Activated gamma-delta T cell treated with anti-CD3 and anti-CD28 coated beads, Interleukin-2, amount 50 U/mL, for 16 hours (primary cell): ENCODE measurements at places on chromosomes 2 and 18.

- DNase-seq = no peak
These were observed 147.6 kb downstream of the LTBP1 start for GRCh38 chr2:33094303-33094702.

DNA sequence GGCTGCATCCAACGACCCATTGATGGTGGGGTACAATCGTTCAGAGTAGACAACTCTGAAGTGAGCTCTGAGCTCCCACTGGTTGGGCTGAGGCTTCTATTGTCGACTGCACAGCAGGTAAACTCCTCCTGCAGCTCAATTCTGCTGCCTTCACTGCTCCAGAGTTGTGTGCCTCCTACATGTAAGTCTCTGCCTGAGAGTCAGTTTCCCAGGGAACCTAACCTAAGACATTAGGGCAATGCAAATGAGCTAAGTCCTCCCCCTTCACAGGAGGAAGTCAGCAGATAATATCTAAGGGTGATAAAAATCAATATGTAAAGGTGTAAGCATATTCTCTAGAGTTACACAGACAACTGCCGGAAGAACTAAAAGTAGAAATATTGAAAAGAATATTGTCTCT is 22.5 kb upstream of the ACYP2 start:
- DNase-seq = no peak

DNA sequence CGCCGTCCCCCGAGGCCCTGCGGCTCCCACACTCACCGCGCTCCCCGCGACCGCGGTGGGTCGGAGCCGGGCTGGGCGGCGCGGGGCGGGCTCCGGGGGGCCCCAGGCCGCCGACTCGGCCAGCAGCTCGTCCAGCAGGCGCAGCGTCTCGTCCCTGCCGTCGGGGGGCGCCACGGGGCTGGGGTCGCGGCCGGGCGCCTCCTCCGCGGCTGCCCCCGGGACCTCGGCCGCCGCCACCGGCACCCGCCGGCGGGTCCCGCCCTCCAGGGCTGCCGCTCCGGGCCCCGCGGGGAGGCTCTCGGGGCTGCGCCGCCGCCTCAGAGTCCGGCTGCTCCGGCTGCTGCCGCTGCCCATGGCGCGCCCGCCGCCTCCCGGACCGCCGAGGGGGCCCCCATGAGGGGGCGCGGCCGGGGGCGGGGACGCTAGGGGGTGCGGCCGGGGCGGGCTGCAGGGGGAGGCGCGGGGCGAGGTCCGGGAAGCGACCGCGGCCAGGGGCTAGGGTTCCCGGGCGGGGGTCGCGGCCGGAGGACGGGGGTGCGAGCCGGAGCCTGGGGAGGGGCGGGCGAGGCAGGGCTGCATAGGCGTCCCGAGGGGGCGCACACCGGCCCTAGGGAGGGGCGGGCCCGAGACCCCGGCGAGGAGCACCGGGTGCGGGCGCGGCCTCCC is at the start of gene CYS1:
TSS of gene CYS1 (minus strand) at position 542 of the 666 bp plus-strand sequence. CDS start at position 354, 188 bp downstream.
- DNase-seq = no peak

DNA sequence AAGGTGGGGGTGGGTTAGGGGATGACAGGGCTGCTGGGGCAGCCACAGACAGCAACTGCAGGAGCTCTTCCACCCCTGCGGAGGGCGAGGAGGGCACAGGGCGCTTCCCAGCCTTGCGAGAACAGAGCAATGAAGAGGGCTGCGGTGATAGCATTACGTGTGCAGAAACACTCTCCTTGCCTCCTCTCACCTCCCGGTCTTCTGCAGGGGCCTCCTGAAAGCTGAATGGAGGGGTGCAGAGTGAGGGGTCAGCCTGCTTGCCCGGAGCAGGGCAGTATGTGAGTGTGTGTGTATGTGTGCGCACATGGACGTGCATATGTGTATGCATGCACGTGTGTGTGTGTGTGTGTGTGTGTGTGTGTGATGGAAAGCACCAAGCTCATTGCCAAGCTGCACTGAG is 29.5 kb upstream of the IL1R2 start:
- no peak for DNase-seq

DNA sequence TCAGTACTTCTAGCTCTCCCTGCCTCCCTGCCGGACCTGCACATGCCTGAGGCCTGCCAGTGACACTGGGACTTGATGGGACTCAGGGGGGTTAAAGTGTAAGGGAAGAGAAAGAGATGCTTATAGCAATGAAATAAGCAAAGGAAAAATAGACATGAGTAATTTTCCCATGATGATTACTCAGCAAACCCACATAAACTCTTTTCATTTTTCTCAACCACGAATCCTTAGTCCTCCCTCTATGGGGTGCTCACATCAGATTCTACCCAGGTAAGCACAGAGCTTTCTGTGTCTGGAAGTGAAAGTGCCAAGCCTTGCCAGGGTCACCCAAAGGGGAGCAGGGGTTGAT is 44.8 kb upstream of the ANKRD62 start:
- no peak for DNase-seq

GRCh38 chr2:237873421-237873831 is 14.0 kb downstream of the RAMP1 start:
- no peak for DNase-seq

- no peak for DNase-seq
These were observed 392.1 kb upstream of the HS6ST1 start for GRCh38 chr2:128710729-128711128.

GRCh38 chr2:26782876-26783704 is 2.8 kb upstream of the CENPA start:
- DNase-seq = no peak

- DNase-seq = no peak
These were observed 65.1 kb downstream of the EDAR start for GRCh38 chr2:108923736-108924579.

- no peak for DNase-seq
These were observed 206.6 kb upstream of the RBMS1 start for GRCh38 chr2:160700021-160700814.

- no peak for DNase-seq
These were observed at the start of gene PIEZO2 for GRCh38 chr18:11149441-11150270. TSS of gene PIEZO2 (minus strand) at chr18:11149569. CDS start at chr18:11148588, 981 bp downstream.

- no peak for DNase-seq
These were observed 5.7 kb upstream of the KRCC1 start for GRCh38 chr2:88061295-88061694.

DNA sequence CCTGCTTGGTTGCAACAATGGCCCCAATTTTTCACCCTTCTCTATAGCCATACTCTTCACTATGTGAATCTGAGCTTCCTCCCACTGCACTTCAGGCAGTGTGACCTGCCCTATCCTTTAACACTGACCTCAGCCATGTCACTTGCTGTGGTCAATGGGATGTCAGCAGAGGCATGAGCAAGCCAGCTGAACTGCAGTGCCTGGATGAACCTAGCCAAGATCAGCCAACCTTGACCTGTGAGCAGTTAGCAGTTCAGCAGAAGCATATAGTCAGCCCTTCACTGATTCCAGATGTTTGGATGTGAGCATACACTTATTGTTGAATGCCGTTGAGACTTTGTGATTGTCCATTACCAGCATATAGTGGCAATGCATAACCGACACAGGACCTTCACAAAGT is 63.4 kb upstream of the BOD1L2 start:
- no peak for DNase-seq
